ENCODE measurements at places on chromosomes 12 and 14. TPM values are rescaled to one million over a fixed set of nuclear protein-coding genes. Genes with fewer than 3 reads are reported as not detected.

DNA sequence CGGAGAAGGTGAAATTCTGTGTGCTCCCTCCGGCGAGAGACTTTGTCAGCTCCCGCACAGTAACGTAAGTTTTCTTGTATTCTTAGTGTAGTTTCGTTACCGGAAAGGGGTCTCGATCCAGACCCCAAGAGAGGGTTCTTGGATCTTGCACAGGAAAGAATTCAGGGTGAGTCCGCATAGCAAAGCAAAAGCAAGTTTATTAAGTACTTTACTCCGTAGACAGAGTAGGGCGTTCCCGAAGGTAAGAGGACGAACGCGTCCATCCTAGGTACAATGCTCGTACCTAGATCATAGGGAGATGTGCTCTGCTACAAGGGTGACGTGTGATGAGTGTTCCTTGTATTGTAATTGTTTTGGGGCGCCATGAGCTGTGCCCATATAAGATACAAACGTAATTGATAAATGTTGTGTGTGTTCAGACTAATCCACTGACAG is 293 bp downstream of the IFI27L1 start:
- no peak for DNase-seq

DNA sequence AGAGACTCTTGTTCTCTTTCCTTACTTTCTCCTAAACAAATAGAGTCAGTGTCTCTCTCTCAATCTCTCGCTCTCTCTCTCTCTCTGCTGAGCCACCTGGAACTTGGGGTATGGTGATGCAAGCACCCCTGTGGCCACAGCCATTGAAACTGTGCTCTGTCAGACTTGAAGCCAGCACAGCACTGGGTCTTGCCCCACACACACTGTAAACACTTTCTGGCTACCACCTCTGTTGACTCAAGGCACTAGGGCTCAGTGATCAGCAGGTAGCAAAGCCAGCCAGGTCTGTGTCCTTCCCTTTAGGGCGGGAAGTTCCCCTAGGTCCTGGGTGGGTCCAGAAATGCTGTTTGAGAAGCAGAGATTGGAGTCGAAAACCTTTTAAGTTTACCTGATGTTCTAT is 125.9 kb upstream of the GARIN6 start:
- no peak for DNase-seq

DNA sequence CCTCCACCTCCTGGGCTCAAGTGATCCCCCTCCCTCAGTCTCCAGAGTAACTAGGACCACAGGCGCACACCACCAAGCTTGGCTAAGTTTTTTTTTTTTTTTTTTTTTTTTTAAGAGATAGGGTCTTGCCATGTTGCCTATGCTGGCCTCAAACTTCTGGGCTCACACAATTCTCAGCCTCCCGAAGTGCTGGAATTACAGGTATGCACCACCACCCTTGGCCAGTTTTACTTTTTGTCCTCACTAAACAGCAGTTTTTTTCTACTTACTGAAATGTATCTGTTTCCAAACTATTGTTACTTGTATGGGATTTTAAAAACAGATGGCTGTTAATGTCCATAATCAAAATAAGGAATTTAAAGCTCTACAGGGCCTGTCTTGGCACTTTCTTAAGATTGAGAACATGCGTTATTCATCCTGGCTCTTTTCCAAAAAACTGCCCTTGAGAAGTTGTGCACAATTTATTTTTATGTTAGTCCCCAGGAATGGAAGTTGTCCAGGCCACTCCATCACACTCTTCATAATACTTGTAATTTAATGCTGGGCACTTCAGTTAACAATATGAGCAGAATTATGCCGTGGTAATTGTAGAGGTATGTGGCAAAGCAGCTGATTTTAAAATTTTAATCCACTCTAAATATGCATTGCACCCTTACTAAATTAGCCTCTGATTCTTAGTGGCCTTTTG is 51.9 kb upstream of the REP15 start:
- DNase-seq: no peak

DNA sequence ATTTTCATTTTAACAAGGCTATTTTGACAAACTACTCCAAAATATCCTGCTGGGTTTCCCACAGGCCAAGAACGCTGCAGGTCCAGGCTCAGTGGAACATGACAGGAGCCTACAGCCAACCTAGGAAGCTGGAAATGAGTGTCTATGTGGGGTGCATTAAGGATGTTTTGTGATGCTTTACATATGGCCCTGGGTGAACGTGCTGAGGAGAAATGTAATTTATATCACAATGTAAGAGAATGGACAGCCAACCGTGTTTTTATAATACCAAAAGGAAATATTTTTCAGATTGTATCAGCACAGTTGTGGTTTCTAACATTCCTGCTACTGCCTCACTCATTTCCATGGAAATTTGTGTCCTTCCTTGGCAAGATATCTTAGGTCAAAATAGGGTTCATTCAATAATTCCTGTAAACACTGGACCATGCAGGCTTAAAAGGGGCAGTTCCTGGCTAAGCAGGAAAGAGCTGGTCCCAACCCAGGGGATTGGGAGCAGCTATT is 51.5 kb downstream of the ST8SIA1 start:
- DNase-seq: no peak

DNA sequence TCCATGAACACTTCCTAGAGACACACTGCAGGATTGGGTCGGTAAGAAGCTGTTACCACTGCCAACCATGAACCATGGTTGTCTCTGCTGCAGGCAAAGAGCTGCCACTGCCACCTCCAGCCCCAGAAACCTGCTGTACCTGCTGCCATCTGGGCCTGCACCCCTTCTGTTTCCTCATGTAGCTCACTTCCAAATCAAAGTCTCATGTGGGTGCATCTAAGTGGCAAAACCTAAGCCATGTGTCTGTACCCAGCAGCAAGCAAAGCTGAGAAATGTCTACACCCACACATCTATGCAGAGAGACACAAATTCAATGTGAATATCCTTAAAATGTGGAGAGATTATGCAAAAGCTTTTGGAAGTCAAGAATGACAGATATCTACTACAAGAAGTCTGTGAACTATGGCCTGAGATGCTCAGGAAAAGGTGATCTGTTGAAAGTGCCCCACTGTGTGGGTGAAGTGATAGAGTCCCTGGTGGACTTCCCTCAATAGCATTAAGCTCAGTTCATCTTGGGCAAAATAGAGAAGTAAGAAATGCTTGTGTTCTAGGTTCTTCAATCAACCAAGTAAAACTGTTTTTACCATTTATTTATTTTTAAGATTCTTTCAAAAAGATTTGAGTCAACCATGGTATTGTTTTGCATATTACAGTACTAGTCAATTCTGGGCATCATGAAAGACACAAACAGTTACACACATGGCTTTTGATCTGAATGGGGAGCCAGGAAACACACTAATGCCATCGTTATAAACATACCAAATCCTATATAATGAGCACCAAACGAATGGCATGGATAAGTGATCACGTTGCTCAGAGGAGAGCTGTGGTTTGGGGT is 64.4 kb downstream of the FOS start:
- DNase-seq: no peak

DNA sequence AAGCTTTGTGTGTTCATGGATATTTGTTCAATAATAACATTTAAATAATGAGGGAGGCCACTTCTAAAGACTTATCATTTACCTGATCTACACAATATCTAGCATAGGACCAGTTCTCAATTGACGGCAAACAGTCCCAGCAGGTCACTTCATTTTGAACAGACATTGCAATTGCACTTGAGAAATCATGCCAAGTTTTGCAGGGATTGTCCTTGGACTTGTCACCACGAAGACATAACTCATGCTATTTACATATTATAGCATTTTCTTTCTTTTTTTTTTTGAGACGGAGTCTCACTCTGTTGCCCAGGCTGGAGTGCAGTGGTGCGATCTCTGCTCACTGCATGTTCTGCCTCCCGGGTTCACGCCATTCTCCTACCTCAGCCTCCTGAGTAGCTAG is 34.5 kb upstream of the BICD1 start:
- no peak for DNase-seq

GRCh38 chr14:23660290-23661226 is 24.4 kb downstream of the DHRS2 start:
- DNase-seq: no peak

ADGRD1 gene
- polyA plus RNA-seq: 14.5 TPM

GNG2 gene
- 83.8 TPM for polyA plus RNA-seq

GCH1 gene
- polyA plus RNA-seq: 9.3 TPM

LRP1-AS gene
- polyA plus RNA-seq: not detected

DIABLO gene
- 85.4 TPM for polyA plus RNA-seq
